ENCODE measurements at places on chromosomes 1 and 21.

DNA sequence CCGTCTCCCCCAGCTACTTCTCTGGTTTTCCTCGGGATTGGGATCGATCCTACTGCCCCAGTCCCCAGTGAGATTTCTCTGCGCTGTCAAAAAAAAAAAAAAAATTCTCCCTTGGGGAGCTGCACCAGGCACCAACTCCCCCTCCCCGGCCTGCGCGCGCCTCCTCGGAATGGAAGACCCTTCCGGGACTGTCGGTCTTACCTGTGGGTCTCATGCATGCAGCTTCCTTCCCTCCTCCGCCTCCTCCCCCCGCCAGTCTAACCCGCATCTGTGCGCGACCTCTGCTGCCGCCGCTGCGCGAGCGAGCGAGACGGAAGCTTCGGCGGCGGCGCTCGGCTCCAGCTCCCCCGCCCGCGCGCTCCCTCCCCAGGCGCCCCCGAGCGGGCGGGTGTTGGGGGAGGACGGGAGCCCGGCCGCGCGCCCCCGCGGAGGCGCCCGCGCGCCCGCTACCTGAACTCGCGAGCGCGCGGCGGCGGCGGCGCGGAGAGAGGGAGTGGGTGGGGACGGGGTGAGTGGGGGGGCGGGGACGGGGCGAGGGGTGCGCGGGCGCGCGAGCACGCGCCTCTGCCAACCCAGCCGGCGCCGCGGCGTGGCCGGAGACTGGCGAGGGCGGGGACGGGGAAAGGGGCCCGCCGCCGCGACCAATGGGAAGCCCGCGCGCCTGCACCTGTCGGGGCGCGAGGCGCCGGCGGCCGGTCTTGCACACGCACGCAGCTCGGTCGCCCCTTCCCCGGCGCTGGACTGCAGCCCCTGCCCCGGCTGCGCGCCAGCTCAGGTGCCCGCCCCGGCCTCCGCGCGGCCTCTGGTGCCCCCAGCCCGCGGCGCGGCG lies at the start of gene SUSD4:
Gene SUSD4 (minus strand): TSS at position 321 of the 829 bp plus-strand sequence. CDS start 751 bp downstream, outside the sequence.
- peak; percentile 72 for DNase-seq

GRCh38 chr1:24384251-24385090 lies 29.1 kb downstream of the STPG1 start:
- peak; percentile 28 for DNase-seq

DNA sequence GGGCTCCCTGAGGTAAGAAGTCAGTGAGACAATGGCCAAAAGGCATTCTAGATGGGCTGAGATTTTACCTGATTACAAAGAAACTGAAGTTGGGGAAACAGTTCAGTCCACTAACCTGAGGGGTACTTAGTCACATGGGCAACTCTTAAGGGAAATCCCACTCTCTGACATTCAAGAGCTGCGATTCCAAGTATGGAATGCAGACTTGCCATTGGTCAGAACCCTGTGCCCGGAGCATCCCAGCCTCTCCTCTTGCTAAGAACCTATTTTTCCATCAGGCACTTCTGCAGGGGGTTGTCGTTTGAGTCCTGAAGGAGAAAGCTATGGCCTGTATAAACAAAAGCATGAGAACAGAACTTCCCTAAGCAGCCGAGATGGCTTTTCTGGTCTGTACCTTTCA lies 434.9 kb upstream of the DAB1 start:
- DNase-seq, result no peak

DNA sequence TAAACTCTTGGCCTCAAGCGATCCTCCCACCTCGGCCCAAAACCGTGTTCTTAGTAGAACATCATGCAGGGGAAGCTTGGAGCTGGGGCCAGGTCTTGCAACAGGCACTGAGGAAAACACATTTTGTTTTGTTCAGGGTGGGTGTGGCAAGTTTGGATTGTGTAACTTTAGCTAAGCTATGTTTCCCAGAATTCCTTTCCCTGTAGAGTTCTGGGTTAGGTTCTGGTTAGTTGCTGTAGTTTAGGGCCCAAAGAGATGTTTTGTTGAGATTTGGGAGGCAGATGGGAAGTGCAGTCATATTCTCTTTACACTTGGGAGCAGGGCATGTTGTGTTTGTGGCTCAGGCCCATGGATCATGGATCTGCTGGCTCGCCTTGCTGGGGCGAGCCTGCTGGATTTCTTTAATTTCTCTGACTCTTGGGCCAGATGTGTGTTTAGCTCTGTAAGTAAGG lies 24.0 kb downstream of the PLA2G5 start:
- no peak for DNase-seq

- no peak for DNase-seq
Measured at GRCh38 chr1:216032284-216032683, 391.0 kb downstream of the USH2A start.

DNA sequence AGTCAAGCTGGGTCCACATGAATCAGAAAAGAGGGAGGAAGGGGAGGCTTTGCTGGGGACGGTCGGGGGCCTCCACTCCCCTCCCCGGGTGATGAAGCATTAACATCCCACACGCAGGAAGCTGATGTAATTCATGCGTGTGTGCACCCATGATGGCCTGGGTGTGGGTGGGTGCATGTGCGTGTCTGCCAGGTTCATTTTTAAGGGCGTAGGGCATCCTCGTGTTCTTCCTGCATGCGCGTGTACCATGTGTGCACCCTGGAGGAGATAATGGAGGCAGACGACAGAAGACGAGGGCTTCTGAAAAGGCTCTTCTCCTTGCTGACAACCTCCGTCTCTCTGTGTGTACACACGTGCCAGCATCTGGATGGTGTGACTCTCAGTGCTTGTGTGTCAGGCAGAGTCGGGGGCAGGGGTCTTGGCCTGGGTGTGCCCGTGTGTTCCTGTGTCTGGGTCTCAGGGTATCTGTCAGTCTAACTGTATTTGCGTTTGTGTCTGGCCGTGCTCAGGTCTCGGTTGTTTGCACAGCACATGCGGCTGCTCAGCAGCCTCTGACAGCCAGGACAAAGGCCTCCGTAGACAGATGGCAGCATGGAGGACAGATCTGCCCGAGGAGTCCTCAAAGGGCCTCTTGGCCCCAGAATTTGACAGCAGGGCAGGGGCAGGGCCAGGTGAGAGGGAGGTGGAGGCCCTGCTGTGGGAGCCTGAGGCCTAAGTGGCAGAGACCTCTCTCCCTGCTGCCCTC lies 2.4 kb downstream of the RAP1GAP start:
- no peak for DNase-seq

DNA sequence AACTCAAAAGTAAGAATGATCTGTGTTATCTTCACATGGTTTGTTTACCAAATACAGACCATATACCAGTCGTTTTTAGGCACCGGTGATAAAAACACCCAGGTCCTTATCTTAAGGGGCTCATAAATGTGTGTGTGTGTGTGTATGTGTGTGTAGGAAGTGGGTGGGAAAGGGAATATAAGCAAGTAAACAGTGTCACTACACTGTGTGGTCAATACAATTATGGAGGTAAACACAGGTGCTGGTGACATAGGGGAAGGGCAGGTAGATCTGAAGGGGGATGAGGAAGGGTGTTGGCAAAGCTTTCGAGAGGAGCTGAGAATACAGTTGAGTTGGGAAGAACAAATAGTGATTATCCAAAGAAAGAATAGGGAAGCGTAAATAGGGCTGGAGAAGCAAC lies 19.1 kb upstream of the MRPS6 start:
- no peak for DNase-seq

DNA sequence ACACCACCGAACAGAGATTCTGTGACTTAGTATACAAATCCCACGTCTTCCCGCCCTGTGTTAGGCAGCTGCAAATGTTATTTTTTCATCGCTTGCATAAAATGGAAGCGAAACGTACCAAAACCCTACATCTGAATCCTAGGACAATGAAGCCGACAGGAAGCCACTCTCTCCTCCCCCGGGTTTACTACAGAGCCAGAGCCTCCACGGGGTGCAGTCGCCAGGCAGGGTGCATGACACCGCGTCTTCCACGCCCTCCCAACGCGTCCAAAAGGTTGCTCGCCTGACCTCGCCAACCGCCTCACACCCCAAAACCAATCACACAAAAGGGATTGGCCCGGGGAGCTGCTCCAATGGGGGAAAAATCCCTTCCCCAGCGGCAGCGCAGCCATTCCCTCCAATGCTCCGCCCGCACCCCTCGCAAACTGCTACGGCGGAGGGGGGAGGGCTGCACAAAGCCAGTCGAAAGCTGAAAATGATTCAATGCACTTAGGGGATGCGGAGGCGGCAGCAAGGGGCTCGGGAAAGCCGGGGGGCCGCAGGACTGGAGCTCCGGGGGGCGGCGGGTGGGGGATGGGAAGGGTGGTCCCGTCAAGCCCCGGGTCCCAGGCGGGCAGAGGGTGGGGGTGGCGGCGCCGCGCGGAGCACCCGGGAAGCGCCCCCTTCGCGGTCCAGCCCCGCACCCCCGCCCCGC lies 701 bp downstream of the CEP170 start:
- DNase-seq, result peak; percentile 57

GRCh38 chr1:114495486-114495885 lies 15.5 kb downstream of the TRIM33 start:
- DNase-seq, result no peak

DNA sequence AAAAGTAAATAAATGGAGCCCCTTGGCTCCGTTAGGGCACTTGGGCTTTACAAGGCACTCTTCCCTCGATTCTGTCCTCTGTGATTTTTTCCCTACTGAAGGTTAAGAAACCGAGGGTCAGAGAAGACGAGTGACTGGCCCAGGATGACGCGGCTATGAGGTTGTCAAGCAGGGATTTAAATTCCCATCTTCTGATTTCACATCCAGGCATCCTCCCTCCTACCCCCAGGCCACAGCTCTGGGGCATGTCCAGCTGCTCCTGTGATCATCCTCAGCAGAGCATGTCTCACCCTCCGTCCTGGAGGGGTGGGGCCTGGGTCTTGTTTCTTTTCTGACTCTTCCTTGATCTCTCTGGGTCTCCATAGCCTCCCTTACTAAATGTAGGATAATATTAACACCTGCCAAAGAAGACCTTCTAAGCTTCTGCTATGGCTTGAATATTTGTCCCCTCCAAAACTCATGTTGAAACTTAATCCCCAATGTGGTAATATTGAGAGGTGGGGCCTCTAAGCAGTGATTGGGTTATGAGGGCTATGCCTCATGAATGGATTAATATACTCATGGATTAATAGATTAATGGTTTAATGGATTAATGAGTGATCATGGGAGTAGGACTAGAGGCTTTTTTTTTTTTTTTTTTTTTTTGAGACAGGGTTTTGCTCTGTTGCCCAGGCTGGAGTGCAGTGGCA lies 4.6 kb downstream of the CRYBG2 start:
- DNase-seq, result no peak

DNA sequence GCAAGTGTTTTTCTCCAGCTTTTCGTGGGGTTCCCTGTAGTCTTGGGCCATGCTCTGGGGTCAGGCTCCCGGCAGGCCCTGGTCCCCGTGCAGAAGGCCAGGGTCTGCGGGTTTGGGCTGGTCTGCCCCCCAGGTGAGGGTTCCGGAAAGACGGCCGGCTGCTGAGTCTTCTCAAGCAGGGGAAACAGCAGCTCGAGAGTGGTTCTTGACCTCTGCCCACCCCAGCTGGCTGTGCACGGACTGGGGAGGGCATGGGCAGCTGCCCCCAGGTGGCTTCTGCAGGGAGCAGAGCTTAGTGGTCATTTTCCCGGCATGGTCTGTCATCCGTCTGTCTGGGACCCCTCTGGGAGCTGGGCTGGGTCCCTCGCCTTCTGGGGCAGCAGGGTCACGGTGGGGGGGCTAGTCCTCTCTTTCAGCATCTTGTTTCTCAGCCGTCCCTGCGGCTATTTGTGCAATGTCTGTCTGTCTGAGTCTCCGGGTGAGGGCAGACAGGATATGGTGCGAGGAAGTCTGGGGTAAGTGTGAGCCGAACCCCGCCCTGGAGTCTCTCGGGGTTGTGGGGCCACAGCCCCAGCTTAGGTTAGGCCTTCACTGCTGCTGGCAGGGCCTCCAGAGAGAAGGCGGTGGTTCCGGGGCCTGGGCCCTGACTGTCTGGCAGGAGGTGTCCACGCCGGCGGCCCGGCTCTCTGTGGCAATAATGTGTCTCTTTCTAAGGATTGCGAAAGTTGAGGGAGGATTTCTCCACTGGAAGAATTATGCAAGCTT lies 6.1 kb downstream of the SKI start:
- peak; percentile 89 for DNase-seq

- DNase-seq, result no peak
Measured at GRCh38 chr1:172507741-172508140, 25.2 kb upstream of the SUCO start.

GRCh38 chr1:160874935-160875334 lies 10.0 kb downstream of the ITLN1 start:
- no peak for DNase-seq

DNA sequence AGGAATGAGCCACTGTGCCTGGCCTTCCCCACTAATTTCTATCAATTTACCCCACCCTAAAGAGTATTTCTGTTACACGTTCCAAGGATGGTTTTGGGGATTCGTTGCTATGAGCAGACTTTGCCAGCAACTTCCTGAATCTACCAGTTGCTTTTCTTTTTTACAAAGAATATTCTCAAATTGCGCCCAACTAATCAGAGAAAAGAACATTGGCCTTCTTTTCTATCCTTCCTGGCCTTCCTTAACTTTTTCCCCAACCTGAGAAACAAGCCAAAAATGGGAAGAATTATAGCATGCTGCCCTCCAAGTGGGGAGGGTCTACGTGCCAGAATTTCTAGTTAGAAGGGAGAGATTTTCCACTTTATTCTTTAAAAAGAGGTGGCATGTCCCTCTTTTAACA lies 44.9 kb upstream of the SLC45A1 start:
- no peak for DNase-seq

GRCh38 chr1:242132121-242132817 lies 133.4 kb upstream of the MAP1LC3C start:
- no peak for DNase-seq

DNA sequence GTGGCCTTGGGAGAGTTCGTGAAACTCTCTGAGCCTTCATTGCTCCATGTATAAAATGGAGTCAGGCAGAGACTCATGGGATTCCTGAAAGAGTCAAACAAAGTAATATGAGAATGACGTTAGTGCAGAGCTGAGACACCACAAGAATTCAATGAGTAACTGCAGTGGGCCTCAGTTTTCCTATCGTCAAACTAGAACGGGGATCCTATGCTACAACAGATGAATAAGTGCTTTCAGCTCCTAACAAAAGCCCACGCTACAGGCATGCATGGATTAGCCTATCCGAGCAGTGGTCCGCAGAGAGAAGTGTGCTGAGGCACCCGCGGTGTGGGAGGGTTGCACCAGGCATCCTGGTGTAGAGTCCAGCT lies 124.7 kb downstream of the SYF2 start:
- DNase-seq, result no peak

DNA sequence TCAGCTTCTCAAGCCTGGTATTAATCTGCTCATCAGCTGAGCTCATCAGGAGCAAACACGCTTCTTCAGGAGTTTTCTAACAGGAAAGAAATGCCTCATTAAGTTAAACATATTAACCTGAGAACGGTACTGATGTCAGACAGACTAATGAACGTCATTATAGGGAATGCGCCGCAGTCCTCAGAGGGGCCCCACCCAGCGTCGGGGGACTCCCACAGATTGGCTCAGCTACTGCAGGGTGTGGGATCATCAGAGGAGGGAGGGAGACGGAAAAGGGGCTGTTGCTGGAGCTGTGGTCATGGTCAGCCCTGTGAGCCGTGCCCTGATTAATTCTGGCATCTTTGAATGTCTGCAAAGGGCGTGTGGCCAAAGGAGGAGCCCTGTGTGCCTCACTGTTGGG lies 348.5 kb downstream of the PTPRU start:
- DNase-seq, result no peak

DNA sequence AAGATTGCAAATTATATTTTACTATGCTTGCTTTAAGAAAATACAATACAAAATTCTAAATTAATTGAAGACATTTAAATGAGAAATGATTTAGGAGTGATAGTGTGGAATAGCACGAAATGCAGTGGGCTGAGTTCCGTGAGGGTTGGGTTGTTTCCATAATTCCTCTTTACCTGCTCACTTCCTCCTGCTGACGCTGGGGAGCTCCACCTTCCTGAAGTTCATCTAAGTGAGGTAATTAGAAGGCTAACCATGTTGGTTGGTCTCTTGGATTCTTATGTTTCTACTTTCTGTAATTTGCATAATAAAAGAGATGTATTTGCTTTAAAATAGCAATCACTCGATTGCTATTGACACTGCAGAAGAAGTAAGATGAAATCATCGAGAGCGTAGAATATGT lies 4.7 kb downstream of the OR14I1 start:
- DNase-seq, result no peak
